ENCODE measurements at places on chromosomes 2 and 18. TPM values are rescaled to one million over a fixed set of nuclear protein-coding genes. Genes with fewer than 3 reads are reported as not detected.

Gene SPEG
- not detected for total RNA-seq

Gene EPHA4
- total RNA-seq = 2.2 TPM

Gene CCDC68
- total RNA-seq = 0.26 TPM

Gene UGT1A8
- total RNA-seq = not detected

Gene PLCD4
- total RNA-seq = 1.4 TPM

Gene FEV
- total RNA-seq = not detected

Gene SESTD1
- 42.4 TPM for total RNA-seq

Gene G6PC2
- total RNA-seq = not detected

Gene C2orf78
- total RNA-seq = not detected

Gene PIEZO2
- 343 TPM for total RNA-seq

Gene RAB17
- total RNA-seq = 12.3 TPM

Gene ANKRD62
- not detected for total RNA-seq

Gene DNAJC5G
- total RNA-seq = 1.0 TPM

Gene GKN1
- total RNA-seq = not detected

Gene FRZB
- 0.13 TPM for total RNA-seq

Gene DSC2
- under 0.01 TPM for total RNA-seq

Gene INHBB
- total RNA-seq = 35.3 TPM

Gene SLC8A1
- total RNA-seq = 0.13 TPM

Gene SERPINB5
- not detected for total RNA-seq

Gene CPO
- total RNA-seq = not detected

Gene MEMO1
- total RNA-seq = 39.7 TPM

Gene IL1RL1
- 0.13 TPM for total RNA-seq

Gene KCNE4
- under 0.01 TPM for total RNA-seq

Gene LRRTM4
- total RNA-seq = not detected

Gene TEKT4
- total RNA-seq = not detected

Gene GULP1
- 2.6 TPM for total RNA-seq

Gene REG3G
- not detected for total RNA-seq

Gene DCDC2C
- 0.13 TPM for total RNA-seq

Gene GCG
- total RNA-seq = not detected

Gene GYPC
- total RNA-seq = 377 TPM

Gene NOL4
- total RNA-seq = not detected

Gene MARCO
- not detected for total RNA-seq

Gene CHCHD5
- 7.2 TPM for total RNA-seq

Gene CNGA3
- not detected for total RNA-seq

Gene FSIP2
- total RNA-seq = under 0.01 TPM

Gene TOGARAM2
- 0.13 TPM for total RNA-seq

Gene SATB2
- total RNA-seq = 0.26 TPM

Gene OXER1
- not detected for total RNA-seq

Gene SOX11
- total RNA-seq = not detected

Gene TWIST2
- total RNA-seq = 0.38 TPM

Gene EFHD1
- not detected for total RNA-seq

Gene ERICH2
- total RNA-seq = not detected

Gene EFEMP1
- 3,306 TPM for total RNA-seq

Gene UPP2
- not detected for total RNA-seq

Gene MAP3K19
- not detected for total RNA-seq

Gene AGXT
- not detected for total RNA-seq

Gene HSBP1L1
- total RNA-seq = 3.4 TPM

Gene C2orf15
- 0.13 TPM for total RNA-seq

Gene ASB18
- total RNA-seq = not detected

Gene CHST9
- not detected for total RNA-seq

Gene MYOM1
- total RNA-seq = 0.26 TPM
